ENCODE measurements at places on chromosomes 11 and 22.

GRCh38 chr11:103826856-103827255 is 209.6 kb upstream of the DDI1 start:
- DNase-seq, result no peak

DNA sequence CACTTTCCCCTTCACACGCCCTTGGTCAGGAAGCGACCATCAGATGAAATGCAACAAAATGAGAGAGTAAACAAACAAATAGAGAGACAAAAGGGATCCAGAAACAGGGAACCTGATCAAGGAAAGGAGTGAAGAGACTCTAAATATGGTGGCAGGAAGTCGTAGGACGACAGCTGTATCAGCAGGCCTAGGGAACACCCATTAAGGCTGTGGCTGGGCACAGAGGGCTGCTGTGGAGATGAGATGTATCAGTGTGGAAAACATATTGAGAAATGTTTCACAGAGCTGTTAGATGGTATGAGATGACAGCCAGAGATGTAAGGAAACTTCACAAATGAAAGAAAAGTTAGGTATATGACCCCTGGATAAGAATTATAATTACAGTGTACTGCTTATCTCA is 155.8 kb upstream of the MTMR2 start:
- DNase-seq, result no peak

GRCh38 chr11:111429066-111429506 is 50.0 kb upstream of the POU2AF1 start:
- peak; percentile 20 for DNase-seq

DNA sequence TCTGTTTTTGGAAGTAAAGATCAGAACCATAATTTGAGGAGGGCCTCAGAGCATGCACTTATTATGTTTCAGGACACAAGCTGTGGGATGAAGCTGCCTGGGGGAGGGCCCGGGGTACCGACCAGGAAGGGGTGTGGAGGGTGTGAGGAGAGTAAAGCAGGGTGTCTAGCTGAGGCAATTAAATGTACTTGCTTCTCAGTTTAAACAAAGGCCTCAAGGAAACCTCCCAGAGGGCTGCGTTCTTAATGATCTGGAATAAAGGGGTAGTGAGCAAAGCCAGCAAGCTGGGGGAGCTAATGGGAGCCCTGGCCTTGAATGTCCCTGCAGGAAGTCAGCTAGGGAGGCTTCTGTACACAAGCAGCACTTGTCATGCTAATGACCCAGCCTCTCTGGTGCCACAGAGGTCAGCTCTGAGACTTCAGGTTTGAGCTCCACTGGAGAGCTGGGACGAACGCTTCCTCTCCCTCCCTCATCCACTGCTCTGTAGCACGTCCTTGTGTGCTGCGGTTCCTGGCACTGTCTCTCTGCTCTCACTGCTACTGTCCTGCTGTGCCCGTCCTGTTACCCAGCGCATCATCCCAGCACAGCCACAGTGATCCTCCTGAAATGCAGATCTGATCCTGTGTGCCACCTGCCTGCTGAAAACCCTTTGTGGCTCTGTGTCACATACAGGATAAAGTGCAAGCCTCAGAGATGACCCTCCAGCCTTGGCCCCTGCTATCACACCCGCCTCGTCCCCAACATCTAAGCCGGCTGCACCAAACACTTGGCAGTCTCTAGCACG is 159.7 kb downstream of the DBX1 start:
- DNase-seq, result no peak

GRCh38 chr11:42175203-42175602 is 715.8 kb upstream of the LRRC4C start:
- DNase-seq, result no peak
